ENCODE measurements at places on chromosomes 5 and 9. TPM values are rescaled to one million over a fixed set of nuclear protein-coding genes. Genes with fewer than 3 reads are reported as not detected.

GRCh38 chr9:137320555-137321384 lies 18.7 kb upstream of the NRARP start:
- peak; percentile 63 for DNase-seq

DNA sequence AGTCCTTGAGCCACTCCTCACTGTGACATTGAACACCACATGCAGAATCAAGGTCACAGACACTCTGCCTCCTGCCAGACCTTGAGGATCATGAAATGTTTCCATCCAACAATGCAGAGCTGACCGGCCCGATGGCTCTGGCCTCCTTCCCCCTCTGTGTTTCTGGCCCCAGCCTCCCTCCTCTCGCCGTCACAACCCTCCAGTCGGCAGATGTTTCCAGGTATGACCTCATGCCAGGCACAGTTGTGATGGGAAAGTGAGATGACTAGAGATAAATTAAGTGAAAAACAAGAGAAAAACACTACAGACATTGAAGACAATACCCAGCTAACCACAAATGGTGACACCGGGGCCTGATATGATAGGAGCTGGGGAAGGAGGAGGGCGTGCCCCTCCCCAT lies 9.8 kb downstream of the NTNG2 start:
- DNase-seq: no peak

GRCh38 chr5:127746756-127747155 lies 43.6 kb downstream of the CCDC192 start:
- DNase-seq: no peak

GRCh38 chr5:179485845-179486575 lies 64.3 kb upstream of the RUFY1 start:
- DNase-seq: no peak

GRCh38 chr9:121773286-121773953 lies 122.0 kb downstream of the DAB2IP start:
- peak; percentile 7 for DNase-seq

GRCh38 chr5:124661317-124662141 lies 84.9 kb downstream of the ZNF608 start:
- no peak for DNase-seq

GRCh38 chr5:148760945-148761638 lies 65.3 kb upstream of the ADRB2 start:
- no peak for DNase-seq

GRCh38 chr5:156186760-156187159 lies 140.2 kb upstream of the SGCD start:
- no peak for DNase-seq

DNA sequence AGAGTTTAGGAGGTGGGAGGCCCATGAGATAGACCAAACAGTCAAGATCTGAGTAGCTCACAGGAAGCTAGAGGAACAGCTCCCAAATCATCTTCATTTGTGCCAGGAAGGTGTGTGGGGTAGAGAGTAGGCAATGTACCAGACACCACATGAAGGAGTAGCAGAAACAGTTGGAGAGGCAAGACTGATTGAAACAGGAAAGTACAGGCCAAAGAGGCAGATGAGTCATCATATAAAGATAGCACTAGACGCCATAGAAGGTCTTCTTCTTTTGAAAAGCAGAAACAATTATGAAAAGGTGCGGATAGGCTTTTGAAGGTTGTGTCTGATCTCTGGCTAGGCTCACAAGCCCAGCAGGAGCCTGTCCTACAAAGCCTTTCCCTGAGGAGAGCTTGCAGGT lies 62.7 kb upstream of the PALM2AKAP2 start:
- no peak for DNase-seq

DNA sequence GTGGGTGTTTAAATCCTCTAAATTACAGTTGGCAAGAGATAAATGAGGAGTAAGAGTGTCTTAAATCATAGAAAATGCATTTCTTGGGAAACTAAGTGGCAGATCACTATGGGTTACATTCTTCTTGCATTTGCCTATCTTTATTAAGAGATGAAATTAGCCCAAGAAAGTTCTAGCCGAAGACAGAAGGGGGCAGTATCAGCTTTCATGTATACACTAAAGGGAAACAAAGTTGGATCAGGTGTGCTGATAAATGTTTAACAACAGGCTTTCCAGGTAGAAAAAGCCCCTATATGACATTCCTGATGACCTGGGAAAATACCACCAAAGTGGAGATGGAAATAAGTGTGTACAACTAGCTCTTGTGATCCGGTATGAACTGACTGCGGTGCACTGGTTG lies 81.9 kb upstream of the TLR4 start:
- no peak for DNase-seq

DNA sequence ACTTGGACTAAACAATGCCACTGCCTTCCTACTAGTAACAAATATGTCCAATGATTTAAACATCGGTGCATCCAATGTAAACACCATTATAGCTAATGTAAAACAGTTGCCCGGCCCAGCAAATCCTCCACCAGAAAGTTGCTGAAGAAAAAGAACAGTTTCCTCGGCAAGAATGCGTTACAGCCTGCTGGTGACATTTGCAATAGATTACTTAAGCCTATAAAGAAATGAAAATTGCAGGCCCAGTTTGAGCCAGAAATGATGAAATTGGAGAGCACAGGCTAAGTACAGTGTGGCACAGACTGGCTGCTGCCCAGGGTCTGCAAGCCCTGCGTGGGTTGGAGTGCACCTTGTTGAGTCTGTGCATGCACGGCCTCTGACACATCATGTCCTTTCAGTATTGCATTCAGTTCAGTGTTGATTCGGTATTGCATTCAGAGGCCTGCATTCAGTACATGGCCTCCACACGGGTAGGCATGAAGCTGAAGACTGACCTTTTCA lies 406.0 kb upstream of the KLF4 start:
- DNase-seq: no peak

DNA sequence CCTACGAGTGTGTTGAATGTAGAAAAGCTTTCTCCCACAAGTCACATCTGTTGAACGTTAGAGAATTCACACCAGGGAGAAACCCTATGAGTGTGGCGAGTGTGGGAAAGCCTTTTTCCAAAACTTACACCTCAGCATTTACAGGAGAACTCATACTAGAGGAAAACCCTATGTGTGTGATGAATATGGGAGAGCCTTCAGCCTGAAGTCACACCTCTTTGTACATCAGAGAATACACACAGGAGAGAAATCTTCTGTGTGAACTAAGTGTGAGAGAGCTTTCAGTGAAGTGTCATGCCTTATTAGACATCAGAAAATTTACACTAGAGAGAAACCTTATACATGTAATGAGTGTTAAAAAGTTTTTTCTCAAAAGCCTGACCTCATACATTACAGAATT lies 41.8 kb upstream of the GPX3 start:
- DNase-seq: no peak

DNA sequence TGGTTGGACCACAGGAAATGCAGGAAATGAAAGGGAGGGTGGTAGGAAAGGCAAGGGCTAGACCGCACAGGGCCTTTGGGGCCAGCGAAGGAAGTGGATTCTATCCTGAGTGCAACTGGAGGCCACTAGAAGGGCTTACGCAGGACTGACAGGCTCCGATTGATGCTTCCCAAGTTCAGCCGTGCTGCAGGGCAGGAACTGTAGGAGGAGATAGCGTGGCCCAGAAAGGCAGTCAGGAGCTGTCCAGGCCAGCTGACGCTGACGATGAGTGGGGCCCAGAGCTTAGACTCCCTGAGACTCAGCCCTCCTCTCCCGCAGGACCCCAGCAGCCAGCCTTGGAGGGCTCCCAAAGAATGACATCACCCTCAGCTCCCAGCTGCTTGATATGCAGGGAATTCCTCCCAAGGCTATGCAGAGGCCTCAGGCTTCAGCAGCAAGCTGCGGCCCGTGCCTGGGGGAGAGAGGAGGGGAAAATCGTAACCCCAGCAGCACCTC lies 48.8 kb downstream of the KCNIP1 start:
- DNase-seq: peak; percentile 69

DNA sequence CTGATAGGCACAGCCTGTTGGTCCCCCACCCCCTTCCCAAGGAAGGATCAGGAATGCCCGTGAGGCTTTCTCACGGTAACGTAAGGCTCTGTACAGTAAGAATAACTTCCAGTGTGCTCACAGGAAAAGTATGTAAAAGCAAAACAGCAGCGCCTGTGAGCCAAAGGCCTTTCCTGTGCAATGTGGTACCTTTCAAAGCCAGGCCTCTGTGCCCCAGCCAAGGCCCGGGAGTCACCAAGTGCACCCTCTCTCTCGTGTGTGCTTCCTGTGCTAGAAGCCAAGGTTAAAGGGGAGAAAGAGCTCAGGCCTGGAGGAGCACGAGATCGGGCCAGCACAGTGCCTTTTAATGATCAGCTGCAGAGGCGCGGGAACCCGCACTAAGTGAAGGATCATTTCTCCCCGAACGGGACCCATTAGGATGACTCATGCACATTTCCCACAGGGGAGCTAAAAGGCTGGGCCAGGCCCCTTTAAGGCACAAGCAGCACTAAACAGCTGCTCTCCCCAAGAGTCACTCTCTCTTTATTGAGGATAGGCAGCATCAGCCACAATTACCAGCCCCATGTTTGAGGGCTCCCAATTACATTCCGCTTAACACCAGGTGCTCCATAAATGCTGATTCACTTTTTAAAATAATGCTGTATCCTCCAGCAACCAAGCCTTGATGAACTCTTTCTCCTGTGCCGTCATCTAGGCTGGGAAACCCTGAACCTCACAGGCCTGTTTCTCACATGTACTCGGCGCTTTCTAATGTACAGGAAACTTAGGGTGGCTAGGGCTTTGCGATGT lies 42.8 kb downstream of the SHB start:
- DNase-seq: peak; percentile 25

DNA sequence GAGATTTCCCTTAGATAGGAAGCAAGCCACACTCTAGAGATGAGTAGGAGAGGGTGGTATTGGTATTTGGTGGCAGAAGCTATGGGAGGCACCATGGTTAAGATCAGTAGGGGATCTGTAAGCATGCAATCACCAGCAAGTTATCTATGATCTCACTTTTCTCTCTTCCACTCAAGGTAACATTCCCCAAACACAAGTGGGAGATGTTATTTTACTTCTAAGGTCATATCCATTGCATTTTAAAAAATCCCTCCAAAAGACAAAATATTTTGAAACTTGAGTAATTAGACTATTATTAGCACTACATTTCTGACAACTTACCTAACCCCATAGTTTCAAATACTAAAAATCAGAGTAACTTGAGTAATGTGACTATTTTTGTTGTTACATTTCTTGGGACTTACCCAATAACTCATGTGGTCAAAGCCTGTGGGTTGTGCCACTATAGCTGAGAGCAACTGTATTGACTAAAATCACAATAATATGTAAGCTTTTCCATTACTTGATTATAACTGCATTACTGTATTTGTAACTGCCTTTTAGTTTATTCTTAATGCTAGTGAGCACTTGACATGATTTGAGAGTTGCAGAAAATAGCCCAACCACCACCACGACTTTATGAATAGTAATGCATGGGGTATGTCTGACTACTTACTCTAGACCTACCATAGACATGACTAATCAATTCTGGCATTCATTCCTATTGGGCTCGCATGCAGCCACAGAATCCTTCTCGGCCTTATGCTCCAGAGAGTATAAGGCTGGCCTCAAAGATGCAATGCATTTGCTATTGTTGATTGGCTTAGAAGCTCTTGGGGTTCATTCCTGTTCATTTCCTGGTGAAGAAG lies 264.7 kb downstream of the TRIM32 start:
- DNase-seq: no peak

GRCh38 chr9:94703488-94704140 lies 22.9 kb upstream of the AOPEP start:
- no peak for DNase-seq

GRCh38 chr9:76761448-76761847 lies 2.8 kb upstream of the PCA3 start:
- no peak for DNase-seq

The LPAR1 gene
- 35.4 TPM for total RNA-seq

The SNCB gene
- total RNA-seq: not detected

The FUT7 gene
- not detected for total RNA-seq

The LMX1B gene
- total RNA-seq: 1.9 TPM

The ENTPD2 gene
- total RNA-seq: not detected

The SNX24 gene
- total RNA-seq: 21.1 TPM

Measured in ascending aorta (tissue), 2 donors.